BE2C (cell line): ENCODE measurements at places on chromosomes 13 and 19.

- no peak for DNase-seq
These were observed 20.2 kb upstream of the CHST8 start for GRCh38 chr19:33601583-33601982.

DNA sequence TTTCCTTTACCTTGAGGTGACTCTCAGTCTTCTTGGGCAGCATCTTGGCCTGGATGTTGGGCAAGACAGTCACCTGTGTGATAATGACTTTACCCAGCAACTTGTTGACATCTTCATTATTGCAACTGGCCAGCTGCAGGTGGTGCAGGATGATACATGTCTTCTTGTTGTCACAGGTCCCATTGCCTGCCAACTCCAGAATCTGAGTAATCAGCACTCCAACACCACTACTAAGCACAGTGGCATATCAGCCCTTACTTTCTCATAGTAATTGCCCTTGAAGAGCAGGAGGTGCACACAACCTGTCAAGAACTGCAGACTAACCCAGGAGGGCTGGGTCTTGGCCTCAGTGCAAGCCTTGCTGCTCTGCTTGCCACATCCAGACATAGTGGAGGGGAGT lies 57.8 kb downstream of the CCNA1 start:
- DNase-seq = no peak

DNA sequence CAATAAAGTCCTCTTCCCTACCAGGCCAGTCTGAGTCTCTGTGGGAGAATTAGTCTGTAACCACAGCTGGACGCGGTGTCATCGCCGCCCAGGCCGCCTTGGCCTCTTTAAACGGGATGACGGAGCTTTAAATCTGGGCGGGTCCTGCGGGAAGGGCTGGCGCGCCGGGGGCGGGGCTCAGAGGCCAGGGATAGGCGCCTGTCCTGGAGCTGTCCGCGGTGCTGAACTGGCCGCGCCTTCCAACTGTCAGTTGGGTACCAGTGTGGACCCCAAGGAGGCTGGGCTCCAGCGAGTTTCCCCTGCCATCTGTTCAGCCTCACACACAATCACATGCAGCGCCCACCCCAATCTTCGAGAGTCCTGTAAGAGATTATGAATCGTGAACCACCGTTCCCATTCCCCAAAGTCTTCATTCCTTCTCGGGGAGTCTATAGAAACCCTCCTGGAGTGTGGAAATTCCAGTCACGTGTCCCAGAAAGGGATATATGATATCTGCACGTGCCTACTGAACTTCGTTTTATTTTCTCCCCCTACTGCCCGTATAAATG lies 11.5 kb downstream of the APLP1 start:
- DNase-seq = peak; percentile 87

GRCh38 chr13:92074658-92075057 lies 676.2 kb downstream of the GPC5 start:
- DNase-seq = peak; percentile 48

- no peak for DNase-seq
These were observed 67.7 kb downstream of the DACH1 start for GRCh38 chr13:71799324-71799723.

- DNase-seq = no peak
These were observed 1.3 kb upstream of the ARHGAP45 start for GRCh38 chr19:1065606-1066109.

DNA sequence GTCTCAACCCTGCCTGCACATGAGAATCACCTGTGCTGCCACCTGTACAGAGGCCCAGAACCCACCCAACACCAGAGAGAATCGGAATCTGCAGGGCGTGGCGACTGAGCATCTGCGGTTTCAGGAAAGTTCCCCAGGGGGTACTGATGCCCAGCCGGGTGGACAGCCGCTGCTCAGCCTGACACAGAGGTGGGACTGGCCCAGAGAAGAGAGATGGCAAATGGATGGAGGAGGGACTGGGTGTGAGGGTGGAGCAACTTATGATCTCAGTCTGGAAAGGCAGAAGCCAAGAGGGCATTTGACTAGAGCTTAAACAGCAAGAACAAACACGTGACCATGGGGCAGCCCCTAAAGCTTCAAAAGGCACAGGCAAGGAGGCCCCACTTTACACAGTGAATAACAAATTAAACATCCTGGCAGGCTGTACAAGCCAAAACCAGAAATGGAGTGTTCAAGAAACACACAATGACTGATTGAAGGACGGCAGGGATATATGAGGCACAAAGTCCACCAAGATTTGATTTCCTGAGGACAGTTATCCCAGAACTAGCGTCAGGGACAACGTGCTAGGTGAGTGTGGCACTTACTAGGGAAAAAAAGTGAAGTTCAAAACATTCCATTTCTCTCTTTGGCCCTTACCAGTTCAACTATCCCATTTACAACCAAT lies 3.1 kb downstream of the RANBP3 start:
- no peak for DNase-seq

DNA sequence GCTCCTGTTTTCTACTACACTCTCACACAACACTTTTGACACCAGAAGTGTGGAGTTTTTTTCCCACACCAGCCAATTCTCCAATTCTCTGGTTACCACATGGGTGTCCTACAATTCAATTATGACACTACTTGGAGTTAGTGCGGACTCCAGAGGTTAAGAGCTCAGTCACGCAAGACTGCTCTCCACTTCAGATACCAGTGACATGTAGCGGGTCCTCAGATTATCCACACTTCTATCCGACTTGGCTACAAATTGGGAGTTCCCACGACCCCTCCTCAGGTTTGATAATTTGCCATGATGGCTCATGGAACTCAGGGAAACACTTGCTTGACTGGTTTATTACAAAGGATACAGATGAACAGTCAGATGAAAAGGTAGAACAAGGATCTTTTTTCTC lies 32.9 kb downstream of the PAN3 start:
- DNase-seq = peak; percentile 9

DNA sequence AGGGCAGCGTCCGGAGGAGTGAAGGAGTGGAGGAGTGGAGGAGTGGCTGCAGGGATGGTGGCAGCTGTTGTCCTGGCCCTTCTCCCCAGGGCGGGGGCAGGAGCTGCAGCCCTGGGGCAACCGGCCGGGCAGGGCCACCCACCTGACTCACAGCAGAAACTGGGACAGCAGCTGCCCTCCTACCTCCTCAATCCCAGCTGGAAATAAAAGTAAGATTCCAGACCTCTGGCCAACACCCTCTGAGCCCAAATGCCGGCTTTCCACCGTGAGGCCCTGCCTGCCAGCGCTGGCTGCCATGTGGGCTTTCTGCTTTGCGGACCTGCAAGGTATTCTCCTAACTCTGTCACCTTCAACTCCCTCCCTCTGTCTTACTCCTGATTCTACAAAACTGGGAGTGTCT lies 3.3 kb upstream of the CLPP start:
- DNase-seq = no peak

DNA sequence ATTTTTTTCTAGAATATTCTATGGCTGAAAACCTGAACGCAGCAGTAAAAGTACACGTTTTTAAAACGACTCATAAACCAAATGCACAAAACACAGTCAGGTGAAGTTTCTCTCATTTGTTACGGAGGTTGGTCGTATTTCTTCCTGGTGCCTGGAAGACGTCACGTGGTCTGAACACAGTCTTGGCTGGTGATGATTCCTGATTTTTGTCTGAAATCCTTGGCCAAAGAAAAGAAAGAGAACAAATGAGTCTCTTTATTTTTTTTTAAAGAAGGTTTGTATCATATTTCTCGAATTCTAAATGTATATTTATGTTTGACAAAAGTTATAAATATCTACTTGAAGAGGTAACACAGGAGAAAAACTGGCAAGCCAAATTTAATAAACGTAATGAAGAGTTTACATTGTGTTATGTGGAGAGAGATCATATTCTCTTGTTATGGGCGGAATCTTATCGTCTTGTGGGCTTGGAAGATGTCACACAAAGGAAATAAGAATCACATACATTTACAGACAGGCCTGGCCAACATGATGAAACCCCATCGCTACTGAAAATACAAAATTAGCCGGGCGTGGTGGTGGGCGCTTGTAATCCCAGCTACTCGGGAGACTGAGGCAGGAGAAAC lies 10.0 kb upstream of the PNMA8A start:
- no peak for DNase-seq

GRCh38 chr13:41060082-41060723 lies 1.1 kb upstream of the WBP4 start:
- peak; percentile 93 for DNase-seq

- no peak for DNase-seq
These were observed 466.4 kb downstream of the KLF12 start for GRCh38 chr13:73667756-73668155.

- DNase-seq = no peak
These were observed 62.2 kb downstream of the DCLK1 start for GRCh38 chr13:36068991-36069390.

- no peak for DNase-seq
These were observed 619.8 kb downstream of the DCT start for GRCh38 chr13:93859716-93860115.
